Activated naive CD4-positive, alpha-beta T cell (primary cell): ENCODE measurements at places on chromosomes 12 and 14.
A peak's percentile ranks its signal among the peaks of the same experiment; 100 is the strongest.

DNA sequence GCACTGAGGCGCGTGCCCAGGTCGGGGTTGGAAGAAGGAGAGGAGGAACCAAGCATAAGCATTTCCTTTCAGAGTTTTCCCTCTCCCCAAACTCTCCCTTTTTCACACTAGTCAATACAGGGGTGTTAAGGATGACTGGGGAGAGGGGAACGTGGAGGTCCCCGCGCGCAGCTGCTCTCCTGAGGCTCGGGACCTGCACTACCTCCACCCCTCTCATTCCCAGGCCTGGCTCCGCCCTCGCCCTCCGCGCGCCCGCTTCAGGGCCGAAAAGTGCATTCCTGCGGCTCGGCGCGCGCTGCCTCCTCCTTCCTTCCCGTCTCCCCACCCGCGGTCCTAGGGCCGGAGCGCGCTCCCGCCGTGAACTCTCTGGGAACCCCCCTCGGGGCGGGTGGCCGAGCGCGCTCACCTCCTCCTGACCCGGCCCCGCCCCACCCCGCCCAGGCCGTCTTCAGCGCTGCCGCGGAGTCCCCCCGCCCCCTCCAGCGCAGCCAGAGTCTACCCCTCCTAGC, 11.3 kb downstream of the RARG start:
- peak; percentile 72 for DNase-seq

DNA sequence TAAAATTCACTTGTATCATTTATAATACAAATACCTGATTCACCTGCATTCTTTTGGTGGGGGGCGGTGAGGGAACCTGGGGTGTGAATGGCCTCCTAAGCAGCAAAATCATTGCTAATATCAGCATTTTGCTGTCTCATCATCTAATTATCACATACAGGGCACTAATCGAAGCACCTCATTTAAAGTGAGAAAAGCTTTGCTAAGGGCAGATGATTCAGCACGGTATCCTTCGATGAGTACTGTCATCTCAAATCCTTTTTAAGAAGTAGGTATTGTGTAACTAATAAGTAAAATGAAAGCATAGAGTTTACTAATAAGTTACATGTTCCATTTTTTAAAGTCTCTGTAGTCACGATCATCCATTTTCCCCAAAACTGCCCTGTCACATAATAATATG, 278.1 kb upstream of the SOX5 start:
- DNase-seq: no peak

GRCh38 chr14:85528080-85528896, 1.7 kb upstream of the FLRT2 start:
- no peak for DNase-seq

DNA sequence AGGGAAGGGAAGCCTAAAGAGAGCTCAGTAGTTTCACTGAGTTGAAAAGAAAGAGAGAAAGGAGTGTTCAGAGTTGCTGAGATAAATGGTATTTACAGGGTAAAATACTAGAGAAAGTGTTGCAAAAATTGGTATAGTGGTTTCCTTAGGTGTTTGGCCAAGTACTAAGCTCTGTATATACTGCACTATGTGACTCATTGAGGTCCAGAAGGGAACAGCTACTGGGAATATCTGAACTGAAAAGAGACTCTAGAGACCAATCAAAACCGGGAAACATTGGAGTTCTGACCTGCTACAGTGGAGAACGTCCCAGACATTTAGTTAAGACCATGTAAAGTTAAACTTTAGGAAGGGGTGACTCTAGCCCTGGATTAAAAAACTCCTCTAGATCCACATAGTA, 42.7 kb upstream of the ALX1 start:
- no peak for DNase-seq

- no peak for DNase-seq
Measured at GRCh38 chr12:77980782-77981181, 150.1 kb downstream of the NAV3 start.
